Naive thymus-derived CD4-positive, alpha-beta T cell (primary cell): ENCODE measurements at places on chromosomes 6 and 20. TPM values are rescaled to one million over a fixed set of nuclear protein-coding genes. Genes with fewer than 3 reads are reported as not detected.

Gene NKX2-2
- total RNA-seq, result not detected

- H3K4me3 ChIP-seq, result no peak overlapping the region
- H3K27ac ChIP-seq, result peak overlapping the region; percentile 56
- no peaks in the 10 kb centered on the region for H3K27me3 ChIP-seq
- peak; percentile 51 for DNase-seq
These were observed 185.7 kb downstream of the BACH2 start for GRCh38 chr6:90110971-90111370.

DNA sequence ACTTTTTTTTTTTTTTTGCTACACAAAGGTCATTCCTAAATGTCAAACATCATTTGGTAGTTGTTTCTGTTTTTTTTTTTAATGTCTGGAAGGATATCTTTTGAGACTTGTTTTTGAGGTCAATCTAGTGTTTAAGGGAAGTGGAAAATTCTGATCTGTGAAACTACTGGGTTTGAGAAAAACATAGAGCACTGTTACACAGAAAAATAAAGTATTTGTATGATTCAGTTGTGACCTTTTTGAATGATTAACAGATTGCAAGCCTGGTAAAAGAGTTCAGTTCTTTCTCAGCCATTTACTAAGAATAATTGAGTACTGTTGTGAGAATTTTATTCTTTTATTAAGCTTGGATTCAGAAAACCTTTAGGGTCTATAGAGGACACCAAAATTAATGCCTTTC, 276.7 kb downstream of the ADGRB3 start:
- H3K36me3 ChIP-seq, result no peaks in the 10 kb centered on the region
- no peaks in the 10 kb centered on the region for H3K27me3 ChIP-seq
- no peak overlapping the region for H3K4me3 ChIP-seq
- DNase-seq, result no peak
- H3K4me1 ChIP-seq, result no peaks in the 10 kb centered on the region
- H3K27ac ChIP-seq, result no peak overlapping the region

DNA sequence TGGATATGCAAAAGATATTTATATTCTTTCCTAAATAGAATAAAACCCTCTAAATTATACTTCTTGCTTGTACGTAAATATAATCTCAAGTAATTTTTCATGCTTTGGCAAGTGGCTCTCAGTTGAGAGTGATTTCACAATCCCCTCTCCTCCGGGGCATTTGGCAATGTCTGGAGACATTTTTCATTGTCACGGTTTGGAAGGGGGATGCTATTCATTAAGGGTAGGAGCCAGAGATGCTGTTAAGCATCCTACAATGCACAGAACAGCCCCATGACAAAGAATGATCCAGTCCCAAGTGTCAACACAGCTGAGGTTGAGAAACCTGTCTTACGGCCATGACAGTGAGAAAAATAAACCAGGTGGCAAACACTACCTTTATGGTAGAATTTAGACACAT, 75.7 kb downstream of the AGPAT4 start:
- H3K36me3 ChIP-seq, result no peaks in the 10 kb centered on the region
- H3K27me3 ChIP-seq, result no peaks in the 10 kb centered on the region
- H3K27ac ChIP-seq, result no peak overlapping the region
- no peak for DNase-seq

DNA sequence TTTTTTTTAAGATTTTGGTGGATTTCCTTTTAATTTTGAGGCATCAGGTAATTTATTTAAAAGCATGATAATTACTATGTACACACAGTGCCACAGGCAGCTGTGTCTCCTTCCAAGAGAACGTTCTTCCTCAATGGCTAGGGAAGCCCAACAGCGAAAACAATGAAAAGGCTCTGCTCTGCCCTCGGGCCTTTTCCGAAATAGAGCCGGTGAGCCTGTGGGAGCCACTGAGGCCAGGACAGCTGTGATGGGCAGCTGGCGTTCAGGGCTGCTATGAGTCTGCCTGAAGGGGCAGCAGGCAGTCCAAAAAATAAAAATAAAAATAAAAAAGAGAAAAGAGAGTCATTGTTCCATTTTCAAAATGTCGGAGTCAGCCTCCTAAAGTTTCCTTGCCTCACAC, 443.8 kb downstream of the KIF16B start:
- H3K27me3 ChIP-seq, result no peaks in the 10 kb centered on the region
- no peak for DNase-seq
- no peaks in the 10 kb centered on the region for H3K36me3 ChIP-seq
- no peak overlapping the region for H3K27ac ChIP-seq

GRCh38 chr6:27178407-27178730, 69.1 kb upstream of the PRSS16 start:
- H3K36me3 ChIP-seq, result no peaks in the 10 kb centered on the region
- H3K27me3 ChIP-seq, result no peaks in the 10 kb centered on the region
- H3K4me3 ChIP-seq, result peak overlapping the region; percentile 99
- peak overlapping the region; percentile 74 for H3K27ac ChIP-seq
- no peaks in the 10 kb centered on the region for H3K4me1 ChIP-seq

GRCh38 chr6:144559865-144560593, 274.9 kb downstream of the UTRN start:
- DNase-seq, result peak; percentile 72
- H3K27ac ChIP-seq, result peak overlapping the region; percentile 65
- H3K36me3 ChIP-seq, result peaks cover 17% of the 10 kb centered on the region
- no peaks in the 10 kb centered on the region for H3K4me1 ChIP-seq
- H3K27me3 ChIP-seq, result no peaks in the 10 kb centered on the region

DNA sequence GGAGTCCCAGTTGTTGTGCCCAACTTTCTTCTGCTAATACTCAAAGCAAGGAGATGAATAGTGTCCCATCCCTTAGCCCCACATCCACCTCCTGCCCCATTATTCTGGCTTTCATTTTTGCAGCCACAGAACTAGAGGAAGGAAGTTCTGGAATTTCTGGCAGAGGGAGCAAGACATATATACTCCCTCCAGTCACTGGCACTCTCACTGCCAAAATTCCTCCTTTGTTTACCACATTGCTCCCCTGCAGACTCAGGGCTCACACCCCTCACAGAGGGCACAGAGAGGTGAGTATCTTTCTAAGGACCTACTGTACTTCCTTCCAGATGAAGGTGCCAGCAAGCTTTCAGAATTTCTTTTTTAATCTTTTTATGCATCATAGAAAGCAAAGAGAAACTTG, 168.0 kb upstream of the ID4 start:
- no peaks in the 10 kb centered on the region for H3K4me1 ChIP-seq
- no peaks in the 10 kb centered on the region for H3K36me3 ChIP-seq
- no peaks in the 10 kb centered on the region for H3K27me3 ChIP-seq
- no peak overlapping the region for H3K27ac ChIP-seq
- H3K4me3 ChIP-seq, result no peak overlapping the region

DNA sequence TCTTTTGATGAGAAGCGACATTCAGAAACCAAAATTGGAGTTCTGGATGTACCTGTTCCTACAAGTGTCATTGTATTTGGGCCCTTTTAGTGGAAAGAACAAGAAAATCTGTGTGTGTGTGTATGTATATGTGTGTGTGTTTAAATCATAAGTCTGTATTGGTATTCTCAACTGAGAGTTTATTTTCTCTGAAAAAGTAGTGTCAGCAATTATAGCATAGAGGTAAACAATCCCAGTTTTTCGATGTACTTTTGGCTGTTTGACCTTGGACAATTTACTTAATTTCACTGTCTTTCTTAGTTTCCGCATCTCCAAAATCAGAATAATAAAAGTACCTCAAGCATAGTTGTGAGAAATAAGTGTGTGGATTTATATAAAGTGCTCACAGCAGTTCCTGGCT, 57.2 kb downstream of the EYA4 start:
- no peaks in the 10 kb centered on the region for H3K36me3 ChIP-seq
- H3K27me3 ChIP-seq, result no peaks in the 10 kb centered on the region
- no peak overlapping the region for H3K27ac ChIP-seq
- H3K4me1 ChIP-seq, result no peaks in the 10 kb centered on the region
- no peak overlapping the region for H3K4me3 ChIP-seq
- no peak for DNase-seq

Gene PROCR
- total RNA-seq, result 0.43 and 0.60 TPM in 2 replicates

- H3K4me1 ChIP-seq, result no peaks in the 10 kb centered on the region
- no peaks in the 10 kb centered on the region for H3K36me3 ChIP-seq
- H3K27ac ChIP-seq, result no peak overlapping the region
- no peaks in the 10 kb centered on the region for H3K27me3 ChIP-seq
These were observed 81.8 kb downstream of the STK35 start for GRCh38 chr20:2183381-2183780.

DNA sequence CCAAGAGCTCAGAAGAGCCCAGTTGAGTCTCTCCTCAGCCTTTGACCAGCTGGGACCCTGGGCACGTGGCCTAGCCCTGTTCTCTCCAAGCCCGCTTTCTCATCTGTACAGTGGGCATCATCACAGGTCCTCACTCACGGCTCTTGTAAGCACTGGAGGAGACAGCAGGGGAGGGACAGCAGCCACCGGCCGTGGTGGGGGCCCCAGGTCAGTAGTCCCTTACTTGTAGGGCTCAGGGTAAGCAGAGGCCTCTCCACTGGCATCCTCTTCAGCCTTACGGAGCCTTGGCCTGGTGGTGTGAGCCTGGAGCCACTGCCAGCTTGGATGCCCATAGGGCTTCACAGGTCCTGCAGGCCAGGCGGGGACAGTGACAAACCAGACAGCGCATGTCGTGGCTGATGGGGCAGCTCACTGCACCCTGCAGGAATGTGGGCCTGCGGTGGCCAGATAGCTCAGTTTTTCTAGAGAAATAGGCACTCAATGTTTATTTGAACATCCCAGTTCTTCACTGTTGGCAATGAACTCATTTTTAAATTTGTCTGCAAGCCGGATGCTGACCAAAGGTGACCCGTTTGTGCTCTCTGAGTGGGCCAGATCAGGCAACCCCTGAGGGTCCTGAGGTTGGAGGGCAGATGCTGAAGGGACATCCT, 65.1 kb downstream of the ADNP start:
- no peak for DNase-seq
- no peaks in the 10 kb centered on the region for H3K4me1 ChIP-seq
- no peaks in the 10 kb centered on the region for H3K27me3 ChIP-seq
- H3K4me3 ChIP-seq, result no peak overlapping the region
- H3K36me3 ChIP-seq, result no peaks in the 10 kb centered on the region

Gene RAB32
- 22.5 TPM for total RNA-seq

- no peaks in the 10 kb centered on the region for H3K4me1 ChIP-seq
- DNase-seq, result no peak
- no peak overlapping the region for H3K27ac ChIP-seq
- no peaks in the 10 kb centered on the region for H3K27me3 ChIP-seq
- H3K4me3 ChIP-seq, result no peak overlapping the region
- no peaks in the 10 kb centered on the region for H3K36me3 ChIP-seq
These were observed 133.2 kb upstream of the LY86 start for GRCh38 chr6:6455272-6455671.

Gene SIRPG
- 45.7 TPM for total RNA-seq

- H3K4me3 ChIP-seq, result peak overlapping the region; percentile 57
- peak overlapping the region; percentile 93 for H3K27ac ChIP-seq
- H3K4me1 ChIP-seq, result peaks cover 32% of the 10 kb centered on the region
These were observed 2.8 kb downstream of the PPP1R10 start for GRCh38 chr6:30614044-30614842.

DNA sequence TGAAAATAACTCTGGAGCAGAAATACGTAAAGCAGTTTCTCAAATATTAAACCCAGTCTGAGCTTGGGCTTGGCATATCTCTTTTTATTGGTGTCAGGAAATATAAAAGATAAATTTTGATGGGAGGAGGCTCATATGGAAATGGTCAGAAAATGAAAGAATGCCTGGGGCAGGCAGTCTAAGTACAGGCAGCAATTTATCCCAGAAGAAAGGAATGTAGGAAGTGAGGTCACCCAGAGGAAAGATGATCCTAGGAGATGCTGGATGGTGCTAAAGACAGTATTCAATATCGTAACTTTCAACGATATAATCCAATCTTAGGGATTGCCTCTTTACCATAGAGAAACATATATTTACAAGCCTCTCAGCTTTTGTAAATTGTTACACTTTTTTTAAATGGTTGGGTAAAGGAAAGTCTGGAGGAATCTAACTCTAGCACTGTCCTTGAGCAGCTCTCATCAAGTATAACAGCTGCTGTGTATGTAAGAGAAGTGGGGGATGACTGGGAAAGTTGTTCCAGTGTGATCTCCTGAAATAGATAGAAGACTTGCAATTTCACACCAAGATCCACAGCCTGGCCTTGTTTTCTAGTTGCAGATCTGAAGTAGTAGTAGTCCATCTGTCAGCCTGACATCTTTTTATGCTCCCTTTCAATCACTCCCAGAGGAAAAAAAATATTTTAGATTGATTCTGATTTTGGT, 256.9 kb upstream of the SASH1 start:
- H3K36me3 ChIP-seq, result no peaks in the 10 kb centered on the region
- H3K4me1 ChIP-seq, result no peaks in the 10 kb centered on the region
- no peak for DNase-seq

- DNase-seq, result no peak
- H3K4me3 ChIP-seq, result no peak overlapping the region
- no peaks in the 10 kb centered on the region for H3K27me3 ChIP-seq
- no peaks in the 10 kb centered on the region for H3K4me1 ChIP-seq
These were observed 491.1 kb downstream of the UTRN start for GRCh38 chr6:144776031-144776819.

Gene CRIP3
- 0.48 TPM in 1 of 2 replicates, not detected in the other for total RNA-seq

DNA sequence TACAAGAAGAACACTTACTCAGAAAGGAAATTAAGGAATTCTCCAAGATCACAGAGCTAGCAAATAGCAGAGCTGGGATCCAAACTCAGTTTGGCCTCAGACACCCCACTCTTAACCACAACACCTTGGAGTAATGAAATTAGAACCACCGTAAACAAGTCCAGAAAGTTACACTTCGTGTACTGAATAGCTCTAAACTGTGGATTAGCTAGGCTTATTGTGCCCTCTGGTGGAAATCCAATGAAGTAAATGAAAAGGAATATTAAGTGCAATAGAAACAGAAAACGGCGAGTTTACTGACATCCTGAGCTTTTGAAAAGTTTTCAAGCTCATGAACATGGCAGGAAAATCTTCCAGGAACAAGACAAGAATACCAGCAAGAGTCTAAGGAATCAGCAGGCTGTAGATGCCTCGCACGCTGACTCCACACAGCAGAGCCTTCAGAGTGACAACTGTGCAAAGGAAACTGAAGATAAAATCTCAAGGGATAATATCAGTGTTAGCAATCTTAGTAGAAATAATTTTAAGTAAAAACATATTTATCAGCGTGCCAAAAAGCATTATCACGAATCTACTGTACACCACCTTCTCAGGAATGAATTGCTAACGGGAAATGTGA, 34.6 kb downstream of the FBXO5 start:
- H3K36me3 ChIP-seq, result no peaks in the 10 kb centered on the region
- no peaks in the 10 kb centered on the region for H3K27me3 ChIP-seq

Gene MTG2
- 24.4 TPM for total RNA-seq

- H3K4me1 ChIP-seq, result no peaks in the 10 kb centered on the region
- H3K27ac ChIP-seq, result no peak overlapping the region
- peaks cover under 1% of the 10 kb centered on the region for H3K27me3 ChIP-seq
- no peak for DNase-seq
- no peak overlapping the region for H3K4me3 ChIP-seq
- H3K36me3 ChIP-seq, result no peaks in the 10 kb centered on the region
These were observed 5.0 kb downstream of the MDFI start for GRCh38 chr6:41642960-41643898.
